ENCODE measurements at places on chromosomes 6 and 20.
A peak's percentile ranks its signal among the peaks of the same experiment; 100 is the strongest.

- no peak for DNase-seq
Measured at GRCh38 chr6:111566873-111567517, 38.7 kb downstream of the TRAF3IP2 start.

- peak; percentile 14 for DNase-seq
Measured at GRCh38 chr20:22333885-22334545, 250.4 kb downstream of the FOXA2 start.

- no peak for DNase-seq
Measured at GRCh38 chr6:17233531-17233930, 47.6 kb upstream of the RBM24 start.

DNA sequence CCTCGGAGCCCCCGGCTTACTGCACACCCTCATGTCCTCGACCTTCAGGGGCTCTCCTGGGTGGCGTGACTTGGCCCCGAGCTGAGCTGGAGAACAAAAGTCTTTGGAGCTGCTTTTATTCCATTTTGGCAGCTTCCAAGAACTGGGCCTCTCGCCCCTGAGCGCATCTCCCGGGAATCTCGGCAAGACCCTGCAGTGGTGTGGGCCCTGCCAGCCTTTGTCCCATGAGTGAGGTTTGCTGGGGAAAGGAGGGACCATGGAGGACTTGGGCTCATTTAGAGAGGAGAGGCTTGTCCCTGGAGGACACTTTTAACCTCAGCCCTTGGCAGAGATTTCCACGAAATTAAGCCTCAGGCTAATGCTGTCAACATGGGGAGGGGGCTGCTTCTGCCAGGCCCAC, 62.3 kb upstream of the SLCO4A1 start:
- DNase-seq = no peak

- DNase-seq = no peak
Measured at GRCh38 chr6:135224037-135224647, 43.0 kb downstream of the MYB start.

DNA sequence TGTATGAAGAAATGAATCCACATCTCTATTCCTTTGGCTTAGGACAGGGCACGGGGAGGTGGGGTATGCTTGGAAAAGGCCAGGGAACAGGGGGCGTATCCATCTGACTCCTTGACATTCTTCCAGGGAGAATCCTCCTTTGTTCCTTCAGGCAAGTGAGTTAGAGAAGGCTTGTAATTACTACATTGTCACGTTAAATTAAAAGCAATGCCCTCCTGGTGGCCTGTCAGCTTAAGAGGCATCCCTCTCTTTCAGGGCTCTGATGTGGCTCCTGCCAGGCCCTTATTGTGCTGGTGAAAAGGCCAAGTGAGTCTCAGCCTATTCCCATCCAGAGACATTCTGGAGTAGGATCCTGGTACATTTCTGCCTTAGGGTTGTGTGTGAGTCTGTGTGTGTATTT, 128.3 kb downstream of the FOXA2 start:
- DNase-seq = no peak

GRCh38 chr6:153958860-153959259, 80.2 kb upstream of the OPRM1 start:
- no peak for DNase-seq

Data from CD4-positive, alpha-beta T cell treated with Interleukin-17A for 1 hour (primary cell).